ENCODE measurements at places on chromosomes 4 and X.

DNA sequence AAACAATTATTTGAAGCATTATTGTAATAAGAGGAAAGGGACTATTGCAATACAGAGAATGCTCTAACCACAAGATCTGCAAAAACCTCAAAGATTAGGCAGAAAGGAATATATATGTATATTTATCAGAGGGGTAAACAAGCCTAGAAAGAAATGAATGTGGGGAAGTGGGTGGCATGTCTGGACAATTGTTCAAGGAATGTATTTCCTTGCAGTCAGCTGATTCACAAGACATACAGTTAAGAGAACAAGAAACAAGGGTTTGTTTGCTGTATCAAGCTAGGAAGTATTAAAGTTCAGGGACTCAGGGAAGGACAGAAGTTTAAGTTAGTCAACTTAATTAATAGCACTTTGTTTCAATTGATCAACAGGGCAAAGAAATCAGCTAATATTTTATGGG lies 514.7 kb downstream of the CENPC start:
- no peak for DNase-seq

DNA sequence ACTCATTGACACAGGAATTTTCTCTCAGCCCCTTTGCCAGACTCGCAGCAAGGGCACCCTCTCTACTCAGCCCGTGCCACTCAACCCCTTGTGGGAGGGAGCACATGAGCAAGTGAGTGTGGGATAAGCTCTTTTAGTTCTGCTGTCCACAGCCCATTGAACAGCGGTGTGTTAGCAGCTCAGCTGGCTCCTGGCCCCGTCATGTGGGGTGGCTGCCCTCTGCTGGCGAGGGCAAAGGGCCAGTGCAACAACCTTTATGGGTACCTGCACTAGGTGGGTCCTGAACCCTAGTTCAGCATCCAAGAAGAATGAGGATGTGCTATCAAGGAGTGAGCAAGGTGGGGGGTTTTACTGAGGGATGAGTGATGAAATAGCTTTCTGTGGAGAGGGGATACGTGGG lies 85.0 kb upstream of the ZNF81 start:
- DNase-seq, result no peak

DNA sequence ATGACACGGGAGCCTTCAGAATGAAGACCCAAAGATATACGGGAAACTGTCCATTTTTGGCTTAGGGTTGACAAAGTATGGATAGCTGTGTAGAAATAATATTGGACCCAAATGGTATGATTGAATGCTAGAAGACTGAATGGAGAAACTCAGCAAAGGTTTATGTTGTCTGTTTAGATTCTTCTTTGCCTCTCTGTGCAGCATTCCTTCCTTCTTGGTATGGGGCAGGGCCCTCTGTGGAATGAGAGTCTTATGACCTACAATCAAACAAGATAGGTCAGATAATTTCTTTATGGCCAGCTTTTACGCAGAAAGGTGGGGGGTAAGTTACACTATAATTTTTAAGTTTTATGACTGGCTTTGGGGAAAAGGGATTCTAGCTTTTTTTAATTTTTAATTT lies 124.3 kb downstream of the PCDH10 start:
- DNase-seq, result no peak

DNA sequence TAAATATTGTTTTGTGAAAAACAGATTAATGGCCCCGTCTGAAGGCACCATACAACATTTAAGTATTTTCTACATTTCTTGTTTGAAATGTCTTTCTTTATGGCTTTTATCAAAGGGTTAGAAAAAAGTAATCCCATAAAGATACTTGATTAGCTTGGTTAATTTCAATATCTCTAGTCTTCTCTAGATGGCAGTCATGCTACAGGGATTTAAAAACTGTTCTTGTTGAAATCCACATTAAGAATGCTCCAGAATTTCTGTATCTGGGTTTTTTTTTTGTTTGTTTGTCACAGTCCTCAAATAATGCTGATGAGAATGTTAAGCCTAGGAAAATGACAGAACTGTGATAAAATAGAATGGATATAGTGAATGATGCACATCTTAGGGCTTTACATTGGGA lies 109.0 kb upstream of the AADAT start:
- DNase-seq, result peak; percentile 12

- peak; percentile 65 for DNase-seq
These were observed 13.0 kb downstream of the CXCL13 start for GRCh38 chr4:77618383-77619241.

DNA sequence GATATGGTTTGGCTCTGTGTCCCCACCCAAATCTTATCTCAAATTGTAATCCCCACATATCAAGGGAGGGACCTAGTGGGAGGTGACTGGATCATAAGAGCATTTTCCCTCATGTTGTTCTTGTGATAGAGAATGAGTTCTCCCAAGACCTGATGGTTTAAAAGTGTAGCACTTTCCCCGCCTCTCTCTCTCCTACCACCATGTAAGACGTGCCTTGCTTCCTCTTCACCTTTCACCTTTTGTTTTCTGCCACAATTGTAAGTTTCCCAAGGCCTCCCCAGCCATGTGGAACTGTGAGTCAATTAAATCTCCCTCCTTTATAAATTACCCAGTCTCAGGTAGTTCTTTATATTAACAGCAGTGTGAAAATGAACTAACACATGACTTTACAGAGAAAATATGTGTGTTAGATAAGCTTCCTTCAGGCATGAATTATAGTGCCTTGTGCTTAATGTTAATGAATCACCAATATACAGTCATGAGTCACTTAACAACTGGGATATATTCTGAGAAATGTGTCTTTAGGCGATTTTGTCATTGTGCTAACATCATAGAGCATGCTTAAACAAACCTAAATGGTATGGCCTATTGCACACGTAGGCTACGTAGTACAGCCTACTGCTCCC lies 37.9 kb downstream of the PDGFC start:
- DNase-seq, result peak; percentile 87

GRCh38 chrX:153379971-153380581 lies 21.1 kb downstream of the PNMA6E start:
- no peak for DNase-seq

GRCh38 chr4:125231661-125232060 lies 83.1 kb upstream of the FAT4 start:
- no peak for DNase-seq

DNA sequence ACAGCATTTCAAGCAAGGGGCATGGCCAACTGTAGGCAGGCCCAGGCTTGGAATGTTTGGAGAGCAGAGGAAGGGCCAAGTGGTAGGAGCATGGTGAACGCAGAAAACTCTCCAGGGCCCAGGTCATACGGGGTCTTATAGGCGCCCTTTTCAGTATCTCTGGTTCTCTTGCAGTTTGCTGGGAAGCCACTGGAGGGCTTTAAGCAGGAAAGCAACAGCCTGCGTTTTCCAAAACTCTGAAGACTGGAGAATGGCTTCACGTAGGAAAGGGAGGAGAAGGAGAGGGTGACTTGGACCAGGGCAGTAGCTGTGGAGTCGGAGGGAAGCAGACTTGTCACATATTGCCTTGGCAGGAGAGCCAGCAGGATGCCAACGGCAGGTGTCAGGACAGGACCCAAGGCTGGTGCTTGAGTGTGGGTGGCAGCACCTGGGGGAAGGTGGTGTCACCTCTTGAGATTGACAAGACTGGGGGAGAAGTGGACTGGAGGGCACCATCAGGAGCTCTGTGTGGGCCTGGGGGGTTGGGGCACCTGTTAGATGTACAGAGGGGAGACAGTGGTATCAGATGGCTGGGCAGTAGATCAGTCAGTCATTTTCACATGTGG lies 21.9 kb downstream of the TKTL1 start:
- DNase-seq, result no peak

DNA sequence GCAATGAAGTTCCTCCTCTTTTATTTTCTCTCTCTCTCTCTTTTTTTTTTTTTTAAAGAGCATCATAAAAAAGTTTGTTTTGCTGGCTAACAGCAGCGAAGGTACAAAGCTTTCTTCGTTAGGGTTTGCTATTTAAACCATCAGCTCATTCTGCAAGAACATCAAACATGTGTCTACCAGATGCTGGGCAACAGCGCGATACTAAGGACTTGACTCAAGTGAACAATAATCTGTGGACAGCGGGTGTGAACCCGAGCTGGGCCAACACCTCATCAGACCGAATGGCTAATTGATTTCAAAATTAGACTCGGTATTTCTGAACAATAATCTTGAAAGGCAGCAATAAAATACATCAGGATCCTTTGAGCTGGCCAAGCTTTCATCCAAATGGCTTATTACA lies 246.4 kb downstream of the FBXO8 start:
- DNase-seq, result peak; percentile 9

DNA sequence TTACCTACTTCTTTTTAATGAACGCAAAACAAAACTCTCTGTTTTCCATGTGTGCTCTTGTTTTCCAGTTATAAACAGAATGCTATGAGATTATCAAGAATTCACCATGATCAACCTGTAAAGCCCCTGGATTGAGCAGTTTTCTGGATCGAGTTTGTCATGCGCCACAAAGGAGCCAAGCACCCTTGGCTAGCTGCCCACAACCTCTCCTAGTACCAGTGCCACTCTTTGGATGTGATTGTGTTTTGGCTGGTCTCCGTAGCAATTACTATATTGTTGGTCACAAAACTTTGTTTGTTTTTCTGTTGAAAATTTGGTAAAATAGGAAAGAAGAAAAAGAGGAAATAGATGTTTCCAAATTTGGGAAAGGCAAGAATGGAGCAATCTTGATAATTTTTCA lies 51.1 kb downstream of the UGT2B7 start:
- DNase-seq, result no peak

DNA sequence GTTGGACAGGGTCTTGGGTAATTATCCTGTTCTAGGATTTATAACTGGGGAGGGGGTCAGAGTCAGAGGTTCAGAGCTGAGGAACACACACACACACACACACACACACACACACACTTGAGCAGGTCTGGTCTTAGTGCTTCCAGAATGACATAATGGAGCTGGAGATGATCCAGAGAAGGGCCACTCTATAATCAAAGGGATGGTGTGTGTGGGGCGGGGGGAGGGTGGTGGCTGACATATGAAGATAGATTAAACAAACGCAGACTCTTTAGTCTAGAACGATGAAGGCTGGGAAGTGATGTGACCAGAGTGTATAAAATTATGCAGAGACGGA lies 434 bp upstream of the TMEM255A start:
- DNase-seq, result peak; percentile 8

- DNase-seq, result no peak
These were observed 227.2 kb upstream of the MBNL3 start for GRCh38 chrX:132716006-132716405.

DNA sequence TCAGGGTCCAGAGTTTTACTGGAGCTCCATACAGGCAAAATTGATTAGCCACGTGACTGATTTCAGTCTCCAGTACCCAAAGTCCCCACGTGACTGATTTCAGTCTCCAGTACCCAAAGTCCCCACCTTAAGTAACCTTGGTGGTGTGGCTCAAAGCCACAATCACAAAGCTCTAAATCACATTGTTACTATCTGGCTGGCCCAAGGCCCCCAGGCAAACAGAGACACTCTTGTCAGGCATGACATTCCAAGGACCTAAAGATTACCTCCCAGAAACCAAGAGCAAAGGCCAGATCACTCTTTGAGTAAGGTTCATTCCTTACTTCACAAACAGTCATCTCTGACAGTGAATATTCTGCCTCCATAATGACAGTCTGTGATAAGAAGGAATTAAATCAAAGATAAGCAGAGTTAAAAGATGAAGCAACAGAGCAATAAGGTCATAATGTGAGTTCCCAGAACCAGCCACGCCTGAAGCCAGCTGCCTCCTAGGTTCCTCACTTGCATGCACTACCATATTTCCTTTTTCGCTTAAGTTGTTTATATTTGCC lies 78.5 kb downstream of the ANXA3 start:
- DNase-seq, result no peak

GRCh38 chrX:40953369-40953768 lies 131.9 kb upstream of the USP9X start:
- DNase-seq, result no peak

DNA sequence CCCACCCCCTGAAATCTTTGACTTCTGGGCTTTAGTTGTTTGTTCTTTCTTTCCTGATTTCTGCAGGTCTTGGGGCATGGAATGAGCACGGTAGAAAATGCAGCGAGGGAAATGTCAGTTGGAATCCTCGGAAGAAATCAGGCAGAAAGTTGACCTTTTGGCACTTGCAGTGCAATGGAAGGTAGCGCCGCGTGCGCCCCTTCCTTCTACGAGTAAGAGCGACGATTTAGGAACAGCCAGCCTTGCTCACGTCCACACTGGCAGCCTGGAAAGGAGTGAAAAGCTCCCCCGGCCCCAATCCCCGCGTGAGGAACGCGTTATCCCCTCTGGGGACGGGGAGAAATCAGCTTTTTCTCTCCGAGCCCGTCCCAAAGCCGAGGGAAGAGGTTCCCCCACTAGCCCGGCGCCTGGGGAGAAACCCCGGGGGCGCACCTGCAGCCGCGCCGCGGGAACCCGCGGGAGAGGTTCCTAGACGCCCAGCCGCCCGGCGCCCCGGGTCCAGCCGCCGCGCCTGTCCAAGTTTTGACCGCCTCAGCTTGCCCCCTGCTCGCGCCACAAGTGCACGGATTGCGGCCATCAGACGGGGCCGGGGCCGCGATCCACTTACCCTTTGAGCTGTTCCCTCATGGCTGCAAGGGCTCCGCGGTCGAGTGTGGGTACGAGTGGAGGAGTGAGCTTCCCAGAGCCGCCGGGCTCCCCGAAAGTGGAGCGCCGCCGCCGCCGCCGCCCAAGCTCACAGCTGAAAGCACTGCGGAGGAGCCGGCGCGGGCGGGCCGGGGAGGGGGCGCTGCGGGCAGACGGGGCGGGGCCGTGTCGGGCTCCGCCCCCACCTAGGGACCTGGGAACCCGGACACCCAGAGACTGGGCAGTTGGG lies 194.6 kb upstream of the FTHL17 start:
- peak; percentile 26 for DNase-seq

GRCh38 chr4:183989461-183989860 lies 84.4 kb downstream of the STOX2 start:
- DNase-seq, result peak; percentile 88

- peak; percentile 37 for DNase-seq
These were observed 300.1 kb upstream of the TRAM1L1 start for GRCh38 chr4:117385526-117385925.

GRCh38 chrX:132692066-132692465 lies 203.2 kb upstream of the MBNL3 start:
- no peak for DNase-seq

DNA sequence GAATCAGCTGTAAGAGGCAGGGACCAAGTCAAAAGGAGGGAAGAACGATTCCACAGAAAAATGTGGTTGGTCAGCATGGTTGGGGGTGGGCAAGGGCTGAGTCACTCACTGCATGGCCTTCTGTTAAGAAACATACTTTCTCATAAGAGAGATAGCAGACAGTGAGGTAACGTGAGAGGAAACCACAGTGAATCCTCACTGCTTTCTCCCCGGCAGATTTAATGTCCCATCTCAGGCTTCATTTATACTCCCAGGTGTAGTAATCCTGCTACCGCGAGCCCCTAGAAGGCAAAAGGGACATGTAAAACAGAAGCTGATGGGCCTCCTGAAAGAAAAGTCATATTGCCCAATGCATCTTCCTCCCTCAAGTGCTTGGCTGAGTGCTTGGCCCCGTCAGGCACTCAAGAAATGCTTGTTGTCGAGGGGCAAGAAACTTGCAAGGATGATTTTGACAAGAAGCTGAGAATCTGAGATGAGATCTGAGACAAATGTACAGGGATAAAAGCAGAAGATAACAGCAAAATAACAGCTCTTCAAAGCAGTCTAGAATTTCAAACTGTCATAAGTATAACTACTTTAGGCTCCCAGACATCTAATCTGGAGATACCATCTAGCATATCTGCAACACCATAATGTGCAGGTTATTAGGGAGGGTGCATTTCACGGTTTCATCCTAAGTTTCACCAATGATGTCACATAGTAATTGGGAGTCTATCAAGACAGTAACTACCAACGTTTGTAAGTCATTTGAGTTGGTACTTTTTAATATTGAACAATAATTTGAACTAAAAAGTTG lies 40.2 kb downstream of the SH3KBP1 start:
- DNase-seq, result peak; percentile 83

- peak; percentile 93 for DNase-seq
These were observed 44.5 kb downstream of the SCFD2 start for GRCh38 chr4:53321151-53321983.

GRCh38 chr4:138438608-138439007 lies 196.5 kb upstream of the SLC7A11 start:
- DNase-seq, result peak; percentile 2

Data from fibroblast of upper back skin (primary cell).